ENCODE measurements at places on chromosomes 16 and 17. TPM values are rescaled to one million over a fixed set of nuclear protein-coding genes. Genes with fewer than 3 reads are reported as not detected.

DNA sequence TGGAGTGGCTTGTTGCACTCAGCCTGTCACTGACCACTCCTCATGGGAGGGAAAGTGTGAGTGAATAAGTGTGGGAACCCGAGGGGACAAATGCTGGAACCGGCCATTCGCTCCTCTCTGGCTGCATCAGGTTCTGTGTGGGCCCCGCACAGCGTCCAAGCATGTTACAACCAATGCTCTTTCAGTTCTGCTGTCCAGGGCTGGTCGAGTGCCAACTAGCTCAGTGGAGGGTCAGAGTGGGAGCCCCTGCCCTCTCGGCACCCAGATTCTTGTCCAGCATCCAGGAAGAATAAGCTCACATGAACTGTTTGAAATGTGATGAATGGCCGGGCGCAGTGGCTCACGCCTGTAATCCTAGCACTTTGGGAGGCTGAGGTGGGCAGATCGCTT, 48.3 kb upstream of the FBXO47 start:
- H3K36me3 ChIP-seq, result no peaks in the 10 kb centered on the region
- H3K27ac ChIP-seq, result peak overlapping the region; percentile 88
- DNase-seq, result no peak
- H3K27me3 ChIP-seq, result no peaks in the 10 kb centered on the region
- H3K4me1 ChIP-seq, result peaks cover 29% of the 10 kb centered on the region

DNA sequence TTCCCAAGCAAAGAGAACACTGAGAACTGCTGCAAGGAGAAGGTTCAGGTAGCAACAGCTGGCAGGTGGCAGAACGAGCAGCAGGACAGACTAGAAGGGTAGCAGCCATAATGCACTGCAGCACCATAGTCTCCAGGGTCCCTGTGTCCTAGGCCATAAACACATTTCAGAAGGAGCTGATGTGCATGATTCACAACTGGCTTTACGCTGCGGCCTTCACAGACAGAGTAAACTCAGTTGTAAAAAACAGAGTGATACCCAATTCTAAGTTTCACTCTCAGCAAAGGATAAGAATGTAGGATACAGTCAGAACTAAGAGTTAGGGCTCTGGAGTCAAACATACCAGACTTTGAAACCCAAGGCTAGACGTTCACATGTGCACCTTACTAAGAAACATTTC, 24.4 kb downstream of the ARHGAP17 start:
- no peaks in the 10 kb centered on the region for H3K27me3 ChIP-seq
- no peak overlapping the region for H3K27ac ChIP-seq
- no peaks in the 10 kb centered on the region for H3K36me3 ChIP-seq
- no peak for DNase-seq
- no peak overlapping the region for H3K4me3 ChIP-seq

Gene INCA1
- total RNA-seq, result 0.26 TPM

GRCh38 chr17:6094926-6095325, 24.7 kb downstream of the WSCD1 start:
- DNase-seq, result no peak
- no peak overlapping the region for H3K27ac ChIP-seq
- no peaks in the 10 kb centered on the region for H3K4me1 ChIP-seq
- H3K36me3 ChIP-seq, result no peaks in the 10 kb centered on the region
- H3K27me3 ChIP-seq, result no peaks in the 10 kb centered on the region

Gene KRT35
- total RNA-seq, result not detected

- no peaks in the 10 kb centered on the region for H3K4me1 ChIP-seq
- H3K27me3 ChIP-seq, result no peaks in the 10 kb centered on the region
- H3K36me3 ChIP-seq, result no peaks in the 10 kb centered on the region
- H3K4me3 ChIP-seq, result no peak overlapping the region
- H3K27ac ChIP-seq, result no peak overlapping the region
Measured at GRCh38 chr16:83400234-83400633, 407.5 kb upstream of the HSBP1 start.

Gene GPR139
- not detected for total RNA-seq

Gene MYH1
- not detected for total RNA-seq

DNA sequence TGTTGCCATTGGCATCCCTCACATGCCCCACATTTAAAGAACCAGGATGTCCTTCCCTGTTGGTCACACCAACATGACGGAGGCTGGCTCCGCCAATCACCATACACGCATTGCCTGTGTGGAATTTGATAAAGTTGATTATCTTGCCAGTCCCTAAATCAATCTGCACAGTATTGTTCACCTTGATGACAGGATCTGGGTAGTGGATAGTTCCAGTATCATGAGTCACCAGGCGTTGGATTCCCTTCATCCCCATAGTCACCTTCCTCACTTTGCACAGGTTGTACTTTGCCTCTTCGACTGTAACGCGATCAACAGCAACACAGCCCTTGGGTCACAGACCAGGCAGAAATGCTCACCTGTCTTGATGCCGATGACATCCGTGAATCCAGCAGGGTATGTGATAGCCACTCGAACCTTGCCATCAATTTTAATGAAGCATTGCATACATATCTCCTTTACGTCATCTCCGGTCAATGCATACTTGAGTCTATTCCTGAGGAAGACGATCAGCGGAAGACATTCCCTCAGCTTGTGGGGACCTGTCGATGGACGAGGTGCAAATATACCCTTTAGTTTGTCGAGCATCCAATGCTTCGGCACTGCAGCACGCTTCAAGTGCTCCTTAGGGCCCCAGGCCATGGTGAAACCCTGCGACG, 14.2 kb downstream of the CTRB2 start:
- no peak for DNase-seq
- no peaks in the 10 kb centered on the region for H3K4me1 ChIP-seq
- H3K36me3 ChIP-seq, result no peaks in the 10 kb centered on the region
- H3K27ac ChIP-seq, result peak overlapping the region; percentile 63
- no peak overlapping the region for H3K4me3 ChIP-seq
- H3K27me3 ChIP-seq, result peaks cover 19% of the 10 kb centered on the region

DNA sequence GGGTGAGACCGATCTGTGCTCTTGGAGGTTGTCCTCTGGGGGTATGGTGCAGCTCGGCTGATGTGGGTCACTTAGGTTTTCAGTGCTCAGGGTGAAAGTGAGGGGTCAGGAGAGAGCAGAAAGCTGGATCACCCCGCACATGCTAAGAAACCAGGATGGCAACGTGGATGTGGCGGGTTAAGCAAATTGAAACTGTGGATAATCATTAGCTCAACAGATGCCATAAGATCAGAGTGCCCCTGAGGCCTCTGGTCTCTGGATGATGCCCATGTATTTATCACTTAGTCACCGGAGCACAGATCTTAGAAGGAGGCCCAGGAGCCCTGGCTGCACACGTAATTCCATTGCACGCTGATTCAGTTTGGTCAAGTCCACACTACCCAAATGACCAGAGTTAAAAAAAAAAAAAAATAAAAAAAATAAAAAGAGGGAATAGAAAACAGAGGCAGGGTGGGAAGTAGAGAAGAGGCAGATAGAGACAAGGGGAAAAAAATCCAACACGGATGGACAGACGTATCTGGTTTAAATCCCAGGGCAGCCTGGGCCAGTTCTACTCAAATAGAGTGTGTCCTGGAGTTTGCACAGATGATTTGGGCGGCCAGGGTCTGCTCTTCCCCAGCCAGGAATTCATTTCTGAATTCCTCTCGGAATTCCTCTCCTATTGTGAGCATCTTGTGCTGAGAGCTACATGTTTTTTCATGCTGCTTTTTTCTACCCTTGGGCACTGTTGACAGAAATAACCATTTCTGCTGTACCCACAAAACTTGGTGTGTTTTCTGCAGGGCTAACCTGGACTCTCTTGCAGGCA, 378.3 kb downstream of the CPPED1 start:
- no peak overlapping the region for H3K27ac ChIP-seq
- H3K4me1 ChIP-seq, result peaks cover 20% of the 10 kb centered on the region
- no peaks in the 10 kb centered on the region for H3K27me3 ChIP-seq
- peaks cover 9% of the 10 kb centered on the region for H3K36me3 ChIP-seq

GRCh38 chr17:61487989-61488595, 35.9 kb downstream of the TBX4 start:
- no peak overlapping the region for H3K4me3 ChIP-seq
- H3K36me3 ChIP-seq, result no peaks in the 10 kb centered on the region
- DNase-seq, result no peak
- peaks cover 15% of the 10 kb centered on the region for H3K27me3 ChIP-seq

- no peaks in the 10 kb centered on the region for H3K4me1 ChIP-seq
- H3K36me3 ChIP-seq, result no peaks in the 10 kb centered on the region
- no peak overlapping the region for H3K27ac ChIP-seq
- H3K4me3 ChIP-seq, result no peak overlapping the region
- no peak for DNase-seq
Measured at GRCh38 chr16:5381481-5381880, 283.9 kb upstream of the EEF2KMT start.

Gene ZSWIM7
- 37.3 TPM for total RNA-seq

GRCh38 chr17:83014297-83014696, 65.1 kb upstream of the METRNL start:
- DNase-seq, result no peak
- H3K4me1 ChIP-seq, result no peaks in the 10 kb centered on the region
- no peak overlapping the region for H3K27ac ChIP-seq

Gene EFNB3
- not detected for total RNA-seq

Gene TBC1D26
- not detected for total RNA-seq

- H3K36me3 ChIP-seq, result no peaks in the 10 kb centered on the region
- no peaks in the 10 kb centered on the region for H3K27me3 ChIP-seq
- peak; percentile 94 for DNase-seq
- H3K27ac ChIP-seq, result peak overlapping the region; percentile 62
Measured at GRCh38 chr17:59440757-59441463, 109.5 kb downstream of the YPEL2 start.

Gene ASPA
- not detected for total RNA-seq

Gene KRT33B
- total RNA-seq, result not detected

GRCh38 chr17:28722417-28723158, 2.8 kb downstream of the RPL23A start:
- H3K36me3 ChIP-seq, result peaks cover 25% of the 10 kb centered on the region
- H3K4me3 ChIP-seq, result peak overlapping the region; percentile 99
- H3K27me3 ChIP-seq, result peaks cover 9% of the 10 kb centered on the region
- DNase-seq, result no peak
- H3K27ac ChIP-seq, result peak overlapping the region; percentile 51

DNA sequence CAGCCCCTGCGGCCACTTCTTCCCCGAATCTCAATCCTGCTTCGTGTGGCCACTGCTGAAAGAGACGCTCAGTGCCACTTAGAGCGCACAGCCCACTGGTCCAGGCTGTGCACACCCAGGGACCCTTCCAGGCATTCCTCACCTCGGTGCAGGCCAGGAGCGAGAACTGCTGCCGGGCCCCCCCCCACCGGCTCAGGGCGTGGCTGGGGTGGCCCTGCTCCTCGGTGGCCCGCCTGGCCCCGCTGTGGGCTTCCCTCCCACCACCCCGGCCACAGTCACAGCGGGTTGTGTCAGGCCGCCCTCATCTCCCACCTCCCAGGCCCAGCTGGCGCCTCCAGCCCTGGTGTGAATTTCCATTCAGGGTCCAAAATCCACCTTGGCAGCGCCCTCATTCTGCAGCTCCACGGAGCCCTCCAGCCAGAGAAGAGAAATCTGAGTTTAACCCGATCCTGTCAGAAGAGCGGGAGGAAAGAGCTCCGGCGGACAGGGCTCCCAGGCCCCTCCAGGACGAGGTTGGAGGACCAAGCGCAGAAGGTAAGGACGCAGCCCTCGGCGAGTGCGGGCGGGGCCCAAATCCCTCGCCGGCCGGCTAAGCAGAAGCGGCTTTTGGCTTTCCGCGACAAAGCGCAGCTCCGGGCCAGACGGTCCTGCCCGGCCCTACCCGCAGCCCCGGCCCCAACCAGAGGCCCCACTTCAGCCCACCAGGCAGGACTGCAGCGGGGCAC, 12.0 kb downstream of the TBC1D16 start:
- no peak overlapping the region for H3K27ac ChIP-seq
- no peaks in the 10 kb centered on the region for H3K27me3 ChIP-seq
- H3K36me3 ChIP-seq, result no peaks in the 10 kb centered on the region
- no peak for DNase-seq
- no peak overlapping the region for H3K4me3 ChIP-seq

- H3K27ac ChIP-seq, result no peak overlapping the region
- H3K36me3 ChIP-seq, result no peaks in the 10 kb centered on the region
- H3K4me1 ChIP-seq, result no peaks in the 10 kb centered on the region
Measured at GRCh38 chr16:65071433-65072311, 50.2 kb downstream of the CDH11 start.

Gene NPIPB4
- total RNA-seq, result 292 TPM

Gene CAVIN1
- not detected for total RNA-seq

GRCh38 chr16:79635488-79635887, 35.0 kb upstream of the MAF start:
- H3K4me1 ChIP-seq, result peaks cover 3% of the 10 kb centered on the region
- DNase-seq, result no peak
- H3K27me3 ChIP-seq, result peaks cover 3% of the 10 kb centered on the region
- no peak overlapping the region for H3K4me3 ChIP-seq
- no peaks in the 10 kb centered on the region for H3K36me3 ChIP-seq

Gene KRT10
- 47.8 TPM for total RNA-seq

Gene TLE7
- not detected for total RNA-seq

GRCh38 chr16:19094542-19095365, 19.0 kb upstream of the ITPRIPL2 start:
- DNase-seq, result no peak
- H3K4me3 ChIP-seq, result no peak overlapping the region
- no peak overlapping the region for H3K27ac ChIP-seq
- H3K27me3 ChIP-seq, result peaks cover 7% of the 10 kb centered on the region

Gene TGFB1I1
- total RNA-seq, result 0.58 TPM

Gene SMIM36
- not detected for total RNA-seq

Data from naive thymus-derived CD8-positive, alpha-beta T cell (primary cell).